Heart left ventricle (tissue), 16 donors: ENCODE measurements at places on chromosomes 2 and 18.

DNA sequence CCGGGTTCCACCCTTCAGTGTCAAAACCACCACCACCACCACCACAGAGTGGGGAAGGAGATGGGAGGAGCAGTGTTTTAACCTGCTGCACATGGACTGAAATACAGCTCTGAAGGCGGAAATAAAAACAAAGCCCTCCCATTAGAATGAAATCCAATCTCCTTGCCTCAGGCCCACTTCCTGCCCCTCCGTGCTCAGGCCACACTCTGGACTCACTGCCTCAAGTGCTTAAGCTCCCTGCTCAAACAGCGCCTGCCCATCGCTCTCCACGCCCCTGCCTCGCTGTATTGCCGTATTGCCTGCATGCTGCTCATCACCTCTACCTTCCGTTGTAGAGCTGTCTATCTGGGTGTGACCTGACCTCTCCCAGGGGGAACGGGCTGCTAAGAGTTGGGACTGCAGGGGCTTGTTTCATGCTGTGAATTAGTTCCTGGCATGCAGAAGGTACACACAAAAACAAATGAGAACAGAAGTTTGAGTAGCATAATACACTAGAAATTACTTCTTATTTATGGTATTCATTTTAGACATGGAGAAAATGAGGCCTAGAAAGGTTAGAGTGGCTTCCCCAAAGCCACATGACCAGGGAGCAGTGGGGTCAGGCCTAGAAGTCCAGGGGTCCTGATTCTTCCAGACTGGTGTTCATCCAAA is 31.6 kb upstream of the NEB start:
- no peak for DNase-seq

DNA sequence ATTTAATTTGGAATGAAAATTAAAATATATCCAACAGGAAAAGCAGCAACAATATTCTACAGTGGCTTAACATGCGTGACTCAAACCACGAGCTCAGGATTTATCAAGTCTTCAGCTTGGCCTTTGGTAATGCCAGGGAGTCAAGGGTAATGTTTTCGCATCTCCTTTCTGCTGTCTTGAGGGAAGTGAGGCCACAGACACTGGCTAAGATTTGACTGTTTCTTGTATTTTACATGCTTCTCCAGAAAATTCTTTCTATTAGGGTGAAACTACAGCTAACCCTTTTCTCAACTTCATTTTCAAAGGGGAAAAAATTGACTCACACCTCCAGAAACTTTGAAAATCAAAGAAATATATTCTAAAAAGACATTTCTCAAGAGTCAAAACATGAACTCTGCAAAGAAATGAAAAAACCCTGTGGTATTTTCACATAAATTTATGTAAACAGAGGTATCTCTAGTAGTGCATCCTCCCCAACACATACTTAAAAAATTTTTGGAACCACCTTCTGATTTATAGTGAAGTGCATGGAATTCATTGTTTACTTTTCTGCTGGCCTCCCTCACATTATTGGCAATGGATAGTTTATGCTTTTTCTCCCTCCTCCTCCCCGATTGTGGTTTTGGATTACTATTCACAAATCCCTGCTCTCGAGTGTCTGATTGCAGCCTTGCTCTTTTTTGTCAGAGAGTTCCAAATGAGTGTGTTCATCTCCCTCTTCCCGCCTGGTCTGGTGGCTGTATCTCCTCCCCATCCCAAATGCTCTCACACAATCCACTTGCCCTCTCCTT is 48.7 kb downstream of the DPP4 start:
- DNase-seq = no peak

DNA sequence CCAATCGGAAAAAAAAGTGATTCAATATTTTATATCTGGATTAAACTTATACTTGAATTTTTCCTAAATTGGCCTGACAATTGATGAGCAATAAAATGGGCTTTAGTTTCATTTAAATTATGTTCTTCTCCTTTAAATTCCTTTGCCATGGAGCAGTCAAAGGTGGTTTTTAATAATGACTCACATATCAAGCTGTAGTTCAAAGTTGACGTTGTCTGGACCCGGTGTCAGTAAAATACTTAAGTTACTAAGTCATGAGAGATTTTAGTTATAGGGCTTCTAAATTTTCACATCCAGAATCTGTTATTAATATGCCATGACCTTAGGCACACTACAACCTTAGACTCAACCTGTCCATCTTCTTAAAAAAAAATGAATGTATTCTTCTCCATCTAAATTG is 62.5 kb downstream of the CDH2 start:
- DNase-seq = no peak

- DNase-seq = no peak
Observed at GRCh38 chr2:225025917-225026571, 16.2 kb downstream of the DOCK10 start.

DNA sequence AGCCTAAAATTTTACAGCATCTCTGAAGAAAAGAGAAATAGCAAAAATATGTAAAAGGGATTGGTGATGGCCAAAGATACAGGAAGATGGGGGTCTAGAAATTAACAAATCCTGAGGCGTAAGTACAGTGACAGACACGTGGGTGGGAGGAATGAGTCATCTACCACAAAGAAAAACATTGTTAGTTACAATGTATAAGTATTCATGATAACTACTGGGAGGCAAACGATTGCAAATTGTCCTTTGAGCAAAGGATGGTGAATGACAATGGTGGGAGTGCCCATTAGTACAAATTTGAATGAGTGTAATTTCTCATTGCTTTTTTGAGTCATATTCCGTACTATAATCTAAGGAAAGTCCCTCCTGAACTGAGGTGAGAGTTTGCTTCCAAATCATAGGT is 809.0 kb upstream of the FAM98A start:
- DNase-seq = no peak

- no peak for DNase-seq
Observed at GRCh38 chr2:107669335-107669734, 157.4 kb upstream of the RGPD4 start.

- no peak for DNase-seq
Observed at GRCh38 chr18:77081390-77081778, 51.2 kb downstream of the MBP start.

DNA sequence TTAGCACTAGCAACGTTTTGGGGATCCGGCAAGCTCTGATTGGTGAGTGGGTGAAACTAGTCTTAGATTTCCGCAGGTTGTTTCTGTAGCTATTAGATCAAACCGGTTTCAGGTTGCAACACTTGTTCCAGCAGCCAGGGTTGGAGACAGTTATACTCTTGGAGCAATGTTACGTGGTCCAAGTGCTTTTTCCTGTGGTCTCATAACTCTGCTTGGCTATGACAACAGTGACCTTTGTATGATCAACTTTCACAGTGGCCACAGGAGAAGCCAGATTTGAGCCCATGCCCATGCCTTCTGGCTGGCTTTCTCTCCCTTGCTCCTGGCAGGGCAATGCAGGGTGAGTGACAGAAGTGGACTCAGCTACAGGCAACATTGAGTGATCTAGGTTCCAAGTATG is 84.5 kb upstream of the TAF1B start:
- no peak for DNase-seq

GRCh38 chr2:19649142-19649541 is 252.6 kb downstream of the TTC32 start:
- no peak for DNase-seq

- peak; percentile 80 for DNase-seq
Observed at GRCh38 chr2:233061591-233062450, 1.7 kb downstream of the INPP5D start.

DNA sequence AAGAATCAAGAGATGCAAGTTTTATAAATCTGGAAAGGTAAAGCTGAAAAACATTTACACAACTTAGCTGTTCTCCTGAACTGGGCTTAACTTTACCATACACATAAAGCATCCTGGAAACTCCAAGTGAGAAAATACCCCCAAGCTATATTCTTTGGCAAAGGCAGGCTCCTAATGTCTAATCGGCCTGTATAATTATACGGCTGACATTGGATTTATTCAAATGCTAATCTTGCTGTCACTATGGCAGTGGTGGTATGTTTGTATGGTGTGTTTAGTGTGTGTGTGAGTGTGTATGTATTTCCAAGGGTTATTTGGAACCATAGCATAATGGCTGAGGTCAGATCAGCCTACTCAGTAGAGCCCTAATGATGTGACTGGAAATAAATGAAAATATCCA is 1031.8 kb upstream of the ZEB2 start:
- DNase-seq = no peak

- DNase-seq = peak; percentile 31
Observed at GRCh38 chr18:27750014-27750413, 426.9 kb downstream of the CDH2 start.

DNA sequence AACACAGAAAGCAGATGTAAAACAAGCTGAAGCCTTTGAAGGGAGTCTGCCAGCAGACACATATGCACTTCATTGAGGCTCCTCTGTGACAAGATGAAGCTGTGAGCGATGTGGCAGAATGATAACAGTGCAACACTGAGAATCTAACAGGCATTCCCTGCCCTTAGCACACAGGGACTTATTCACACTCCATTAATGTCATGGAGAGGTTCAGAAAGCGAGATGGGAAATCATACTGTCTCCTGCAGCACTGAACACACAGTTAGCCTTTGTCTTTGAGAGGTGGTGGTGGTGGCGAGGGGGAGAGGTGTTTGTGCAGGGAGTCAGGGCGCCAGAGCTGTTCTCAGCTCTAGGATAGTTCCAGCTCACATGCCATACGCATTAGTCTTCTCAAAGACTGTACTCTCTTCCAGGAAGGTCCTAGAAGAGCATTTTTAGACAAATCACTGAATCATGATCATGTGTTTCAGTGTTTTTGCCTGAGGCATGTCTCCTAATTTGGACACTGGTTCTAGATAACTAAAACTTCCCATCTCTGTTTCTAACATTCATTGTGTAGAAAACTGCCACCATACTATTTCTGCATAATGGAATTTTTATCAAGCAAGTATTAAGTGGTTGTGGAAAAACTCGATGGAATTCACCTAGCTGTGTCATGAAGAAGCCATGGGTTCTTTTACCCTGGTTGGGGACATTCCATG is 93.5 kb upstream of the ITGB6 start:
- DNase-seq = no peak
